ENCODE measurements at places on chromosomes 3 and 15.

DNA sequence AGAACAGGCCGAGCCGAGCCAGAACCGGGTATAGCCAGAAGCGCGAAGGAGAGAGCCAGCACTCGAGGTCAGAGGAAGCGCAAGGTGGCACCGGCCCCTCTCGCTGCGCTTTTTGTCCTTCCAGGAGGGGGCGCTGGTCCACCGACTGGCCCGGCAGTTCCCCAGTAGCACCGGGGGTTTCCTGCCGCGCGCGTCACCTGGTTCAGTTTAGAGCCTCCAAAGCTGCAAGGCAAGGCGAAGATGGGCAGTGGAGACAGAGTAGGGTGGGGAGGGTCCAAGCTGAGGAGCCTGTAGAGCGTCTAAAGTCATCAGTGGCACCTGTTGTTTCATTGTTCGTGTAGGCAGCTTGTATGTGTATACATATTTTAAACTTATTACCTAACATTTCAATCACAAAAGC lies 7.6 kb upstream of the NR2E3 start:
- no peak for DNase-seq

DNA sequence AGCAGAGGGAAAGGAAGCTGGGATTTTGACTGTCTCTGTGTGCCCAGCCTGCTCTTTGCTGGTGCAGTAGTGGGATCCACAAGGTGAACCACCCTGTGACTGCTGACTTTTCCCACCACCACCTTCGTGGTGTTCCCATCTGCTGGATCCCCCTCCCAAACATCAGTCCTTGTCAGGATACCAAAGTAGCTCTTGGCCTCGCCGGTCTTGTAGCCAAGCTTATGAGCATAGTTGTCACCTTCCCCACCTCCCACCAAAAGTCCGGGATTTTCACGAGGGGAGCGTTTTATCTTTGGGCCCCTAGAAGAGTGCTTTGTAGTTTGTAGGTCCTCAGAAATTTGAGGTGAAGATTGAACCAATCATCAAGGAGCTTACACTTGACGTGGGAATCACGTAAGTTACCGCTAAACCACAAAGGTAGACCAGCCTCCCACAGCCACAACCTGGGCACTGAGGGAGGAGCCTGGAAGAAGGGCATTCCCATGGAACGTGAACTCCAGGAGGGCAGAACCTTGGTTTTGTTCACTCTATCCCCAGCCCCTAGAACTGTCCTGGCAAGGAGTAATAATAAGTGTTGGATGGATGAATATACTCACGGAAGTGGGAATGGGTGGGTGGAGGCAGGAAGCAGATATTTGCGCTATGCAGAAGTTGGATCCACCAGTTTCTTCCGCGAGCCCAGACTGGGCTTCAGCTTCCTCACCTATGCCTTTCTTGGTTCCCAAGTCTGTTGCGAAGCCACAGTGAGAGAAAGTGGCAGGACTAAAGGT lies 814 bp upstream of the TEX264 start:
- DNase-seq, result no peak

GRCh38 chr3:104279617-104280016 lies 1087.1 kb upstream of the ALCAM start:
- no peak for DNase-seq

DNA sequence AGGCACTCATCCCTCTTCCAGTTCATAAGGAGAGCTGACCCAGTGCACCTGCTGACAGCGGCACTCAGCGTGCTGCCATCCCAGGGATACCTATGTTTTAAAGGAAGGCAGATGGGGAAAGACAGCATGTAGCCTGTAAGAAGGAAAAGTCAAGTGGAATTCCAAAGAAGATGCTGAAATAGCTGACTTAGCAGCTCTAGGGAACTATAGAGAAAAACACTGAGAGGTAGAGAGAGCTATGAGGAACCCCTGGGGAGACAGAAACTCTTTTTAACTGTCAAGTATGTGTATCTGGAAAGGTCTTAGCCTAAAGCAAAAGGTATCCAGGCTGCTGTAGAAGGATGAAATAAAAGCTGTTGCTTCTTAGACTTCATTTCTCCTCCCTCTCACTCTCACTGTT lies 113.4 kb upstream of the BCL6 start:
- DNase-seq, result no peak

DNA sequence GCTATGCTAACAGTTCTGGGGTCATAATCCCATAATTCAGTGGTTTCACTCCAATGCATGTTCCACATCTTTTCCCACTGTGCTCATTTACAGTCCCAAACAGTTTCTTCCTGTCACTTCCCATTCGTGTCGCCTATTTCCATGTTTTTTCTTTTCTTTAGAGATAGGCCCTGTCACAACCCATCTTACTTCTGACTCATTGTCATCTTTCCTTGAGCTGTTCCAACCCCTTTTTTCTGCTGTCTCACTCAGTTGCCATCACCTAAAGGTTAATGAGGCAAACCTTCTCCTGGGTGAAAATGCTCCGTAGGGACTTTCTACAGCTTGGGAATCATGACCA lies 814.5 kb downstream of the VGLL3 start:
- DNase-seq, result no peak

DNA sequence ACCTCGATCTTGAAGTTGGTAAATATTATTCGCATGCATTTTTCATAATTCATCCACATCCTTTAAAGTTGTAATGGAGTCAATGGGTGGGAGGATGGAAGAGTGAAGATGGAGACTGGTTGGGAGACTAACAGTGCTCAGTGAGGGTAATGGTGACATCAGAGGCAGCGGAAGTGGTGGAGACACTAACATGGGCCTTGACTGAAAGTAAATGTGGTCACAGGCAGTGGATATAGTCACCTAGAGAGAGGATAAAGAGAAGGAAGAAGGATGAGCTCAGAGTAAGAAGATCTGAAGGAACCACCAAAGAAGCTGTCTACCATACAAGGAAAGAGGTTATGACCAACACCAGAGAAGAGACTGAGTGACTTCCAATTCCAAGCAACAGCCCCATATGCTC lies 281.6 kb upstream of the STT3B start:
- DNase-seq, result no peak

- no peak for DNase-seq
Observed at GRCh38 chr15:88334436-88334835, 77.9 kb upstream of the NTRK3 start.

- DNase-seq, result no peak
Observed at GRCh38 chr3:194487289-194488054, 670 bp upstream of the ATP13A3 start.

DNA sequence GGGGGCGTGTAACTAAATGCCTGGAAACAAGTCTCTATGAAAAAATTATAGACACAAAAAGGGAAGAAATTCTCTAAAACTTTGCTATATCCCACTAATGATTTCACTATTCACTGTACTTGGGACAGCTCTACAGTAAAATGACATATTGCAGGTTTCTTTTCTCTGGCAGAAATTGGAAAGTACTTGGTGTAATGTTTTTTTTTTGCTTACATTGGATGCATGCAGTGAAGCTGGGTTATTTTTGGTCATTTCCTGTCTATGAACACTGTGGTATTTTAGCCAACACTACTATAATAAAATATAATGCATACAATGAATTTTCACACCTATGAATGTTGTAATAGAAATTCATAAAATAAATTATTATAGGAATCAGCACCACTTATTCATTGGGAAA lies 109.7 kb downstream of the LRRC49 start:
- DNase-seq, result no peak

DNA sequence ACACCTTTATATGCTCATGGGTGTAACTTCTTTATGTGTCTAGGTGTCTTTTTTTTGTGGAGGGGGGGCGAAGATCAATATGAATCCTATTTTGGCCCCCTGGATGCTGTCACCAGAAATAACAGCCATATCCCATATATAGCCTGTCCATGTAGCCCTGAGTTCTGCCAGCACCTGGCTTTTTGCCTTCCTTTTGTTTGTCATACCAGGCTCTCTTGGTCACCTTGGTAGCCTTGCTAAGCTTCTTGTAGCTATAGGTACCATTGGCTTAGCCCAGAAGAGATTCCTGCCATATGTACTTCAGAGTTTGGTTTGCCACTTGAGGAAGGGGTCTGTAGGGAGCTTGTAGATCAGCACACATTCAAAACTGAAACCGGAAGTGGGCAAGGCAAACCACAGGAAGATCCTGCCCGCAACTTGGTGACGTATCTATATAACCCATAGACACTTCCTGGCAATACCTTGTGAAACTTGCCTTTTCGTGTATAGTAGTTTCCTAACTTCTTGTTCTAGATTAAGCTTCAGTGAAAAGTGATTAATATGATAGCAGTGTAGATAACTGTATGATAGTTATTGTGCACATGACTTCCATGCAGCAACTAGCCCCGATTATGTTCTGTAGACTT lies 11.9 kb downstream of the RASA2 start:
- no peak for DNase-seq

DNA sequence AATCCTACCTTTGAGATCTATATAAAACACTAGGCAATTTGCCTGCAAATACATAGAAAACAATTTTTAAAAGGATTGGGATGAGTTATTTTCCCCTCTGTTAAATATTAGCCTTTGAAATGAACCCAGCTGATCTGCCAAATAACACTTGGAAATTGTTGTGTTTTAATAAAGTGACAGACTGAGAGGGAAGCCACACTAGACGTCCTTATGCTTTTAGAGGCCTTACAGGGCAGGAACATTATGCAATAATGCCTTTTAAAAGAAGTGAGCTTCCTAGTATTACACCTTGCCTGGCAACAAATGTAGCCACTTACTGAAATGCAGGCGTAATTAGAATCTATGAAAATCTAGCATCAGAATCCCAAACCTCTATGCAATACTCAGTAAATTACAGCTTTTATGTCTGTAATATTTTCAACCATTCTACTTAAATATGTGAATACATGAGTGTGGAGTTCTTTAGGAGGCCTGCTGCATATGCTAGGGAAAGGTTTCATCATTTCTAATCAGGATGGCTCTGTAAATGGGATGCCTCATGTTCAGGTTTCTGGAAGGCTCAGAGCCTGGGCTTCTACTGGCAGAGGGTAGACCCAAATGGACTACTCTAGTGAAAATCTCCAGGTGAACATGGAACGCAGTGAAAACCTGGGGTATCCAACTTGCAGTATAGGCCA lies 20.3 kb downstream of the AGTR1 start:
- no peak for DNase-seq

GRCh38 chr3:165202995-165203394 lies 6.8 kb upstream of the SLITRK3 start:
- no peak for DNase-seq

DNA sequence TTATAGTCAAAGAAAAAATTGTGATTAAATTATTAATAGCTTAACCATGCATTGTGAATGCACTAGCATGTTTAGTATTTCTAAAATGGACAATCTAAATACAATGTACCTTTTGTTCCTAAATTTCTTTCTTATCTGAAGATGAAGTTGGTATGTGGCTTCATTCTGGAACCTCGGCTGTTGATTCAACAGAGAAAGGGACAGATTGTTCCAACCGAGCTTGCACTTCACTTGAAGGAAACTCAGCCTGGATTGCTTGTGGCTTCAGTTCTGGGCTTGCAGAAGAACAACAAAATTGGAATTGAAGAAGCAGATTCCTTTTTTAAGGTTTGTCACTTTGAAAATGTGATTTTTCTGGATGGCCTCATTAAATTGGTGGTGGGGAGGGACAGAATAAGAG lies 32.6 kb downstream of the HPS3 start:
- no peak for DNase-seq

DNA sequence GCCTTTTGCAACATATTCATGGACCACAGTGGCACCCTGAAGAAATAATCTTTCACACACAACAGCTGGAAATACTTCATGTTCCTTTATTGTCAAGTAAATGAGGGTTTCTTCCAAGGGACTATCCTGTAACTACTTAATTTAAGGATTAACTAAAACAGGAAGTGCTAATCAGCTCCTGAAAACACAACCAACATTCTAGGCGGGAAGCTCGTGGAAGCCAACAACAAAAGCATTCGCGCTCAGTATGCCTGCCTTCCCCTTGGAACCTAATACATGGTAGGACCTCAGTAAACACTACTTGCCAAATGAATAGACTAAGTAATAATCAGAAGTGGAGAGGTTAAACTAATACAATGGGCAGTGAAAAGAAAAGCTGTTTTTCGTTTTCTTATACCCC lies 300.9 kb downstream of the RORA start:
- no peak for DNase-seq

GRCh38 chr3:101898752-101899169 lies 49.4 kb downstream of the NFKBIZ start:
- DNase-seq, result no peak

- no peak for DNase-seq
Observed at GRCh38 chr3:150429767-150430671, 21.9 kb downstream of the TSC22D2 start.

DNA sequence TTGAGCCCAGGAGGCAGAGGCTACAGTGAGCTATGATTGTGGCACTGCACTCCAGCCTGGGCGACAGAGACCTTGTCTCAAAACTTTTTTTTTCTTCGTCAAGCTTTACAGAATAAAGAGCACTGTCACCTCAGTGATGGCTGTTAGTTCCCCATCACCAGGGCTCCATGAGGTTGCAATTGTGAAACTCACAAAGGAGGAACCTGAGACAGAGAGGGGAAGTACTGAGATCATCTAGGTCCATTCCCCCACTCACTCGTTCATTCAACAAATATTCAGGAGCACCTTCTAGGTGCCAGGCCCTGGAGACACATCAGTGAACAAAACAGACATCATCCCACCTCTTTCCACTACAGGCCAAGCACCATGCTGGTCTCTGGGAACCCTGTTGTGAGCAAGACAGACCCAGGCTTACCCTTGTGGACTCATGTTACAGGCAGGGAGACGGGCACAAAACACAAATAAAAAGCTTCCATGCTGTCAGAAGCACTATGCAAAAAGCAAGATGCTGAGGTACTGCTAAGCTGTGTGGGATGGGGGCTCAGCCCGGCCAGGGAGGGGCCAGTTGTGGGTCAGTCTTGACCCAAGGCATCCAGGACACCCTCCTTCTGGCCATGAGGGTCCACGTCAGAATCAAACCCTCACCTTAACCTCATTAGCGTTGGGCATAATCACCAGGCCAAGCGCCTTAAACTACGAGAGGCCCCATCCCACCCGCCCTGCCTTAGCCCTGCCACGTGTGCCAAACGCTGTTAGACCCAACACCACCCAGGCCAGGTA lies 2.1 kb upstream of the RHO start:
- DNase-seq, result no peak

GRCh38 chr3:185082829-185083228 lies 70.0 kb downstream of the C3orf70 start:
- DNase-seq, result no peak

GRCh38 chr3:15295506-15295905 lies 36.9 kb downstream of the SH3BP5 start:
- DNase-seq, result no peak

DNA sequence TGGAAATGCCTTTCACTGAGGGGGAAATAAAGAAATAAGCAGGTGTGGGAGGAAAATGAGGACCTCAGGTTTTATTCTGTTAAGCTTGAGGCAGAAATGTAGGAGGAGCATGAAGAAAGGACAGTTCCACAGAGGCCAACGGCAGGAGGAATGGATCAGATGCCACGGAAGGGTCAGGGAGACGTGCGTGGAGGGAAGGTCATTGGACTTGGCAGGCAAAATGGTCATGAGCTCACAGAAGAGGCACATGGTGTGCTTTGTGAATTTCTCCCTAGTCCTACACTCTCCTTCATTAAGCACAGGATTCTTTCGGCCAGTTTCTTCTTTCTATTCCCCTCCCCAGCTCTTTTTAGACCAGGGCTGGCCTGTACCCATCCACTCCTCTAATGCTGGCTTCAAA lies 32.5 kb upstream of the THSD4 start:
- no peak for DNase-seq
